ENCODE measurements at places on chromosomes 3 and 15. TPM values are rescaled to one million over a fixed set of nuclear protein-coding genes. Genes with fewer than 3 reads are reported as not detected.

TM4SF18 gene
- total RNA-seq, result 12.3 TPM

RASL12 gene
- total RNA-seq, result 4.7 TPM

ISLR2 gene
- total RNA-seq, result 0.61 TPM

CORO2B gene
- total RNA-seq, result 4.9 TPM

TIPIN gene
- total RNA-seq, result 5.3 TPM

ATP2B2 gene
- 0.16 TPM for total RNA-seq

DUOXA1 gene
- 1.8 TPM for total RNA-seq

STAB1 gene
- total RNA-seq, result 557 TPM

RASGRF1 gene
- total RNA-seq, result not detected

ARL14 gene
- not detected for total RNA-seq

IQCF5 gene
- total RNA-seq, result not detected

SELENOT gene
- total RNA-seq, result 104 TPM

ZNF80 gene
- total RNA-seq, result not detected

SSUH2 gene
- total RNA-seq, result 0.45 TPM

UQCC5 gene
- 23.2 TPM for total RNA-seq

ANKRD63 gene
- total RNA-seq, result not detected

TGM5 gene
- 0.45 TPM for total RNA-seq

SNX1 gene
- total RNA-seq, result 188 TPM

POPDC2 gene
- total RNA-seq, result 1.5 TPM

SCAMP2 gene
- total RNA-seq, result 108 TPM

FGF7 gene
- total RNA-seq, result 175 TPM

RLBP1 gene
- total RNA-seq, result not detected

TF gene
- 9.4 TPM for total RNA-seq

STOML1 gene
- total RNA-seq, result 18.6 TPM

GOLGA8J gene
- not detected for total RNA-seq

CATSPER2 gene
- 5.2 TPM for total RNA-seq

TMC3 gene
- not detected for total RNA-seq

KBTBD13 gene
- not detected for total RNA-seq

SCN10A gene
- total RNA-seq, result not detected

ASB14 gene
- total RNA-seq, result not detected

RNU5B-1 gene
- total RNA-seq, result 29.8 TPM

IL16 gene
- 21.8 TPM for total RNA-seq

TCF12 gene
- total RNA-seq, result 103 TPM

RARRES1 gene
- total RNA-seq, result 578 TPM

MKRN3 gene
- not detected for total RNA-seq

MLF1 gene
- 6.6 TPM for total RNA-seq

SLC38A3 gene
- 0.39 TPM for total RNA-seq

LEKR1 gene
- total RNA-seq, result 1.2 TPM

EMC7 gene
- 69.0 TPM for total RNA-seq
